Vagina (tissue), 2 donors: ENCODE measurements at places on chromosomes 4 and X. TPM values are rescaled to one million over a fixed set of nuclear protein-coding genes. Genes with fewer than 3 reads are reported as not detected.

Gene RGN
- 4.7 TPM for total RNA-seq

- no peak for DNase-seq
Observed at GRCh38 chr4:142095886-142096605, 459.7 kb downstream of the IL15 start.

DNA sequence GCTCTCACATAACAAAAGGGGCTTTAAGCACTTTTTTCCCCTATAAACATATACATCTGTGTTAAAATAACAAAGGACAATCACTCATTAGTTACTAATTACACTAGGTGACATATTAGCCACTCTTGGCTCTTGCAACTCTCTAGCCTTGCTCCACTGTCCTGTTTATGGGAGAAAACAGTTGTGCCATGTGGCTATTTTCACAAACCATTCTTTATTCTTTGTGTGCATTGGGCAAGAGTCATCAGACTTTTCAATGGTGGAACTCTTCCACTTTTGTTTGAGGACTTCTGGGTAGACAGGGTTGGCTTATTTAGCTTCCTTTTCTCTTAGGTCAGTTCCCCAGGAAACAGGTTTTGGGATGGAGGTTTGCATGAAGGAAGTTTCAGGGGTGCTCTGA lies 16.0 kb upstream of the FAM149A start:
- DNase-seq, result no peak

GRCh38 chrX:8738588-8739189 lies 6.8 kb upstream of the ANOS1 start:
- DNase-seq, result no peak

DNA sequence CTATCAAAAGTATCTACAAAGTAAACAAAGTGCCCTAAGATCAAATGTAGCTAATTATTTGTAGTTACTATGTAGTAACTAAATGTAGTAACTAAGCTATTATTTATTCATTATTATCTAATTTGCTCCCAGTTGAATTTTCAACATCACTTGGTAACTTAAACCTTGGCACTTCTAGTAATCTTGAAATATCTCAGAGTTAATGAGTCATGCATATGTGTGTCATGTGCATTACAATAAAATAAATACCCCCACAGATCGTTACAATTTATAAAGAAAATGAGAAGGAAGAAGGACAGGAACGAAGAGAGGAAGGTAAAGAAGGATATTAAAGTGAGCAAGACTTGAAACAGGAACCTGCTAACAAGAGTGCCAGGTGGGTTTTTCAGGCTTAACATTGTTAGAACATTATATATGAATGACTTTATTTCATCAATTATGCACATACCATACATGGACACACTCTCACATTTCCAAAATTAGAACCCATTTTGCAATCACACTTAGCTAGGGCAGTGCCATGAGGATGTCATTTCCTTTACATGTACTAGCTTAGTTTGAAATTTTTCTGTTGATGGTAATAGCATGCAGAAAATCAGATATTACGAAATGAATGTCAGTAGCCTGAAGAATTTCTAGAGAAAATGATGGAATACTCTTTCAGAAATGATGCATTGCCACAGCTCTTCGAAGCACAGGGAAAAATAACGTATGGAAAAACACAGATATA lies 1670.4 kb upstream of the AGA start:
- no peak for DNase-seq

DNA sequence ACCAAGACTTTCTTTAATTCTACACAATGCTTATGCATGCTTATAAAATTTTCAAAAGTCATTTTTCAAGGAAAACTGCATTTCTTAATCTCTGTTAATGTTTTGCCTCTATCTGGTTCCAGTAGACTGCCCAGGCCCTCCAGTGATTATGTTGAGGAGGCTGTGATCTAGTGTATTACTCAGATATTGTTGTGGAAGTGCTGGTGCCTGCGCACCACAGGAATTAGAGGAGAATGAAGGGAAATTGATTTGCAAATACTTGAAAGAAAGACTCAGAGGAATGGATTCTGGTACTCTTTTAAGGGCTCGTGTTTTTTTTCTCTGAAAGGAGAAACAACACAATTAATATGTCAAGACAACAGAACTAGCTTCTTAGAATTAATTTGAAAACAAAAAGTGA lies 1015.1 kb downstream of the RPA4 start:
- DNase-seq, result no peak

DNA sequence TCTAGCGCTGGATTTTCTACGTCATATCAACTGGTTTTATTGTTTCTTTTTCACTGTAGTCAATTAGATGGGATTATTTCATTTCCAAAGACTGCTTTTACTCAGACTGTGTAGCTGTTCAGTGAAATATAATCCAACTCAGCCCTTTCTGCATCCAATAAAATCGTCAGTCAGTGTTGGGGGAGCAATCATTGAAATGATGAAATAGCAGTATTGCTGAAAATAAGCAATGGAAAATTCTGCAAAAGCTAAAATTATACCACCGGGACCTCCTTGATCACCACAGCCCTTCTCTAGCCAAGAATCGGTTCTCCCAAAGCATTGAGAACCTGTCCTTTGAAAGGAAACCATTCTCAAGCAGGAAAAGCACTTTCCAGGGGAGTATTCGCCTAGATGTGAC lies 243.1 kb upstream of the TENM3 start:
- DNase-seq, result no peak

DNA sequence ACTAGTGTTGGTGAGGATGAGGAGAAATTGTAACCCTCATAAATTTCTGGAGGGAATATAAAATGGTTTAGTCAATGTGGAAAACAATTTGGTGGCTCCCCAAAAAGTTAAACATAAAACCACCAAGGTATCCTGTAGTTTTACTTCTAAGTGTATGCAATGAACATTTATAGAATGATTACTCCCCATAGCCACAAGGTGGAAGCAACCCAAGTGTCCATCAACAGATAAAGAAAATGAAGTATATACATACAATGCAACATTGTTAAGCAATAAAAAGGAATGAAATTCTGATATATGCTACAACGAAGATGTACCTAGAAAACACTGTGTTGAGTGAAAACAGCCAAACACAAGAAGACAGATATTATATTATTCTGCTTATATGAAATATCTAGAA lies 569.1 kb upstream of the GRID2 start:
- no peak for DNase-seq

DNA sequence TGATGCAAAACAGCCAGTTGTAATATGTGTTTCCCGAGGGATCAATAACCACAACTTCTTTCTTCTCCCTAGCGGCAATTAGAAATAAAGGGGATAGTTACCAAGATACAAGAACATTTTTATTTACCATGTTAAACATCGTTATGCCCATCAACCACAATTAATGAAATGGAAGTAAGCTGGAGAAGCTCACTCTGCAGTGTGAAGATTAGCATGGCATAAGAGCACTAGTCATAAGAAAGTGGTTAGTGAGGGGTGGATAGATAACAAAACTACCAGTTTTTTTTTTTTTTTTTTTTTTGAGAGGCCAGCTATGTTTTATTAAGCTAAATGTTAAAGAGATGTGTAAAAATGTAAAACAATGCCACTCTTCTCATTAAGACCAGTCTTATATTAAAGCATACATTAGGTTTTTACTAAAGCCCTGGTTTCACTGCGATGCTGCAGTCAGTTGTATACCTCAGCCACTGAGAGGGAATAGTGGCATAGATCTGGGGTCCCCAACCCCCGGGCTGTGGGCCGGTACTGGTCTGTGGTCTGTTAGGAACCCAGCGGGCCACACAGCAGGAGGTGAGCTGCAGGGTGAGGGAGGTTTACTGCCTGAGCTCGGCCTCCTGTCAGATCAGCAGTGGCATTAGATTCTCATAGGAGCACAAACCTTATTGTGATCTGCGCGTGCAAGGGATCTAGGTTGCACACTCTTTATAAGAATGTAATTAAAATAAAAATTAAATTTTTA lies 27.9 kb upstream of the NFXL1 start:
- DNase-seq, result no peak
